Activated T-helper 1 cell treated with Interleukin-2 at 50 U/mL for 16 hours (primary cell): ENCODE measurements at places on chromosomes 16 and 17.

- DNase-seq, result no peak
Observed at GRCh38 chr17:37676115-37676925, 33.1 kb upstream of the DDX52 start.

DNA sequence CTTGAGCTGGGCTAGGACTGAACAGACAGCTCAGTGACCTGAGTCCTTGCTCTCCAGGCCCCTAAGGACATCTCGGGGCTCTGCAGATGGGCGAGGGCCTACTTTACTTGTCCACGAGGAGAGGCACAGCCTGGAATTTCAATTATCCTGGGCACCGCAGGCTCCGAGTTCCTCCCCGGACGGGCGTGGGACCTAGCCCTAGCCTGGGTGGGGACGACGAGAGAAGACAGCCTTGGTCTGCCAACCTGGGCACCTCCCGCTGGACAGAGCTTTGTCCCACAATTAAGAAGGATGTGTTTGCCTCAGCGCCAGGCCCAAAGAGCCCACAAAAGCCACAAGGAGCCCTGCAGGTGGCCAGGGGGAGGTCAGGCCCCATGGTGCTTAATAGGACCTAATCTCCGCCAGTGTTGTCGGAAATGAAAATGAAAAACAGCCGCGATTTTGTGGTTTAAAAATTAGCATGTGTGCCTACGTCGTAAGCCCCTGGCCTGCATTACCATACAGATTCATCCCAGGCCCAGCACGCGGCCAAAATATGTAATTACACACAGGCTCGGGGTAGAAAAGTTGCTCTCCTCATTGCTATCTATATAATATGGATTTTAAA, 51.4 kb upstream of the LHX1 start:
- no peak for DNase-seq

DNA sequence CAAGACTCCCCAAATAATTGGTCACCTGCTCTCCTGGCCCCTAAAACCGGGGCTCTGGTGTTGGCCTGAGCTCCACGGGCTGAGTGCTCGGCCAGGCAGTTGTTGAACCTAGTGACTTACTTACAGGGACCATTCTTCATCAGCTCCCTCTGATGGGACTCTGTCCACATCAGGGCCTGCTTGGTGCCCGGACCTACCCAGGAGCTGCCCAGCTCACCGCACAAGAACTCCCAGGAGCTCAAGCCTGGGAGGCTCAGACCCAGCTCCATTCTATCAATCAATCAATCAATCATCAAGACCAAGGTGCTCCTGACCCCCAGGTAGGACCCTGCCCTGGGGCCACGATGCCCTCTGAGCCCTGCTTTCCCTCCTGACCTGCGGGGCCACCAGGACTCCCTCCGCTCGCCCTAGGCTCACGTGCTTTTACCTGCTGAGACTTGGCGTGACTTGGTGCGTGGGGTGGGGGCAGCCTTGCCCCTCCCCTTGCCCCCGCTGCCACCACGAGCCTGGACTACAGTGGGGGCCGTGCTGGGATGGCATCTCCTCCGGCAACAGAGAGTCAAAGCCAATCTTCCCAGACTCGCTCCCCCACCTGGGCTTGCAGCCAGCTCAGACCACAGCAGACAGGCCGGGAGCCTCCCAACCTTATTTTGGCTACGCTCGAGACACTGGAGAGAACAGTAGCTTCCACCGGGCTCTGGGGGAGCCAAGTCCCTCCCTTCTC, 15.7 kb downstream of the IL34 start:
- DNase-seq, result no peak

DNA sequence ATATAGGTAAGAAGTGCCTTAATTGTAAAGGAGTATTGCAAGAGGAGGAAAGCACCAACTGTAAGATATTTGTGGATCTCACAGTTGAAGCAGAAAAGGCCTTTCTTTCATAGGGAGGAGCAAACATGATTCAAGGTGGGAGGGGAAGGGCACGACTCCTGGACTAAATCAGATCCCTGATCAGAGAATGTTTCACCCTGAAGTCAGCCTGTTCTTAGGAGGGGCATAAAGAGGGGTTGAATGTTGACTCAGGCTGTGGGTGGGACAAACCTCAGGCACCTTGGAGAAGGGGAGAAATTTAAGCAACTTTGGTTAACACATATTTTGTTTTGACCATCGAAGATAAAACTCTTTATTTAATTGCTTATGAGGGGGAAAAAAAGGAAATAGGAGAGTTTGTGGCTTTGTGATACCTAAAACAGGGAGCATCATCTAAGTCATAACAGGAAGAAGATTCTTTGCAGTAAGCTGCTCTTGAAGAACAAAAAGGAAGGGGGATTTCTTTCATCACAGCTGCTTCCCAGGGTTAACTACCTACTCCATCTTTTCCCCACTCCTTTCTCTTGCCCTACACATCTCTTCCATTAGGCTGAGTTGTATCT, 158.6 kb upstream of the ZNF267 start:
- DNase-seq, result no peak

- no peak for DNase-seq
Observed at GRCh38 chr16:89190150-89190958, 10.0 kb downstream of the SLC22A31 start.

GRCh38 chr17:930258-930657, 49.3 kb downstream of the NXN start:
- DNase-seq, result no peak

DNA sequence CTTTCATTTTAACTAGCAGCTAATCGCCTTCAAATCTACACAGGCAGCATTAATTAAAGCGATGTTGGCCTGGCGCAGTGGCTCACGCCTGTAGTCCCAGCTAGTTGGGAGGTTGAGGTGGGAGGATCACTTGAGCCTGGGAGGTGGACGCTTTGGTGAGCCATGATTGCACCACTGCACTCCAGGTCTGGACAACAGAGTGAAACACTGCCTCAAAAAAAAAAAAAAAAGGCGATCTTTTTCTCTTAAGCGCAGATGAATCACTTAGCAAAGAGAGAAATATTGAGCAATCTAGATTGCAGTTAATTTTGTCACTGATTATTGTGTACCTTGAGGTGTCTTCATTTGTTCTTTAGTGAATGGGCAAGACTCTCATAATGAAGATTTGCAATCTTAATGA, 12.4 kb downstream of the SNTB2 start:
- no peak for DNase-seq
